ENCODE measurements at places on chromosomes 4 and X.

GRCh38 chrX:129833153-129833990 is 10.3 kb downstream of the ZDHHC9 start:
- peak; percentile 84 for DNase-seq

- peak; percentile 64 for DNase-seq
These were observed 153.6 kb upstream of the INTU start for GRCh38 chr4:127479031-127479622.

GRCh38 chr4:33592701-33593100 is 2651.6 kb downstream of the ARAP2 start:
- no peak for DNase-seq

GRCh38 chrX:41382714-41383645 is 49.0 kb downstream of the DDX3X start:
- DNase-seq: no peak

DNA sequence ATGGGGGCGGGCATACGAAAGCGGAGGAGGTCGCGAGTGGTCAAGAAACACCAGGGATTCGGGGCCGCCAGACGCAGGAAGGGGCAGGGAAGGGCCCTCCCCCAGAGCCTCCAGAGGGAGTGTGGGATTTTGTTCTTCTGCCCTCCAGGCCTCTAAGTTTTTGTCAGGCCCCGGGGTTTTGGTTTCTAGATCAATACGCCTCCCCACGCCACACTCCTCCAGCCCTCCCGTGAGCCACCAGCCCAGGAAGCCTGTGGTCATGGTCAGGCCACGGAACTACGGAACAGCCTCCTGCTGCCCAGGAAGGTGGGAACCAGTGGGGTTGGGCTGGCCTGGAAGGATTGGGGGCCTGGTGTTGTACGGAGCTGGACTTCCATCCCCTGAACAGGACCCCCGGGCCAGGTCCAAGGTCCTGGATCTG is 38.4 kb downstream of the CPLX1 start:
- DNase-seq: no peak

- DNase-seq: no peak
These were observed 17.3 kb downstream of the PHKA2 start for GRCh38 chrX:18966624-18967023.

DNA sequence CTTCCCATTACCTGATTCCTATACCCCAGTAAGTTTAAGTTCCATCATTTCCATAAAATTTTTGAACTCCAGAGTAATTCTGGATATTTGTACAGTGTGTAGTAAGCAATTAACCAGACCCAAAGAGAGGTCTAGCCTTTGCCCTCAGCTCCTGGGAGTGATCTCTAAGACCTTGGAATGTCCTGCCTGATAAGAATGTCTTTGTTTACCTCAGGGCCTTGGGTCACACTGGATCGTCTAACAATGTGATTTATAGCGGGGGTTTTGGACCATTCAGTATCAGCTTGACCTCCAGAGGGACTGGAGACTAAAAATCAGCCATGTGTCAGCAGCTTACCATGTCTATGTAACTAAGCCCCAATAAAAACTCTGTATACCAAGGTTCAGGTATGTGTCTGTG is 330.9 kb upstream of the PPP1R2C start:
- DNase-seq: no peak

DNA sequence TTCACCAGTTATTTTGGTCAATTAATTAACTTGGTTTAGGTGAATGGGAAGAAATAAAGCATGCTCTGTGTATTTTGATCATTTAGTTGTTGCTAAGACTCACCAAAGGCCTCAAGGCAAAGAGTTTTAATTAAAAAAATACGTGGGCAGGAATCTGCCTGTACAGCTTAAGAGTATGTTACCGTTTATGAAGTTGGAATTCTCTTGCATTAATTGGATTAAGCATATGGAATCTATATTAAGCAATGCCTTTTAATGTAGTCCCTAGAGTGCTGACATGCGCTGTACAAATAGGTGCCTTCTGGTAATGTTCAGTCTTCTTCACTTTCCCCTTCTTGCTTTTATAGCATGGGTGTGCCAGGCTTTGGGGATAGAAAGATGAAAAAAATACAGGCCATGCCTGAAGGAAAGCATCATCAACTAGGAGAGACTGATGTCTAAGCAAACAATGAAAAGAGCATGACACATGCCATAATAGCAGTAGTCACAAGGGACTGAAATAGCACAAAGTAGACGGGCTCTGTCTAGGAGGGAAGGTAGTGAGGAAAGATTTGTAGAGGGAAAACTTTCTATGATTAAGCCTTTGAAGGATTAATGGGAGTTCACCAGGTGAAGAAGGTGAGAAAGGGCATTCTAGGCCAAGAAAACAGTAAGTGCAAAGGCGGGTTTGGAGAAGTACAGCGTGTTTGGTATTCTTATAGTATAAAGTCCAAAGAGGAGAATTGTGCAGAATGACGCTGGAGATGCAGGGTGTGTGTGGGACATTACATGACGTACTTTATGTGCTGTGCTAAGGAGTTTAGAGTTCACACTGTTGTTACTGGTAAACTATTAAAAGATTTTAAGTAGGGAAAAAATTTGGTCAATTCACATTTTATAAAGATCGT is 226.1 kb upstream of the ANXA3 start:
- DNase-seq: peak; percentile 53

- no peak for DNase-seq
These were observed 203.3 kb upstream of the PCDH18 start for GRCh38 chr4:137735561-137736104.
